Stimulated activated CD8-positive, alpha-beta memory T cell treated with anti-CD3 and anti-CD28 coated beads, Interleukin-7, amount 100 ng/mL, for 1 hour (primary cell): ENCODE measurements at places on chromosomes 1 and 21.

GRCh38 chr1:200673952-200674823 lies 4.5 kb upstream of the DDX59 start:
- no peak for DNase-seq

- no peak for DNase-seq
Measured at GRCh38 chr1:69976896-69977295, 228.5 kb downstream of the LRRC40 start.

GRCh38 chr1:92376345-92376744 lies 77.5 kb downstream of the RPAP2 start:
- no peak for DNase-seq

- no peak for DNase-seq
Measured at GRCh38 chr1:229666585-229666984, 40.5 kb downstream of the URB2 start.

DNA sequence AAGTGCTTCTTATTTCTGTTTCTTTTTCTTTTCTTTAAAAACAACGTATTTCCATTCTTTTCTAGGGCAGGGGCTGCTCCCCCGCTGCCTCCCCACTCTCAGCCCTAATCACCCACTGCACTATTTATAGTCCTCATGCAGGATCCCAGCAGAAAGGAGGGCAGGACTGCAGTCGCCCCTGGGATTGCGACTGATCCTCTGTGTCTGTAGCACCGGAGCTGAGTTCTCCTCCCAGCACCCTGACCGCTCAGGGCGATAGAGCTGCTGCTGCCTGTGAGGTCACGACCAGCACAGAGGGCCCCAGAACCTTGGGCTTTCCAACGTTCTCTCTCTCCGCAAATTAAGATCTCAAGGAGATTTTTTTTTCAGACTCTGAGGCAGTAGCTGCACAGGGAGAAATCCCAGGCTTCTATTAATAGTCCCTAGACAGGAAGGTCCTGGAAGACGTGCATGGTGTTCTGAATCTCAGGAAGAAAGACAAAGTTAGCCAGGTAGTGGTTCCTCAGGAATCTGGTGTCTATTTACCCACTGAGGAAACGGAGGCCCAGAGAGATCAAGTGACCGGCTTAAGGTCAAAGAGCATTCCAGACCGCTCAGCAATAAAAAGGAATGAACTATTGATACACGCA lies 46.8 kb downstream of the PRAMEF20 start:
- no peak for DNase-seq

DNA sequence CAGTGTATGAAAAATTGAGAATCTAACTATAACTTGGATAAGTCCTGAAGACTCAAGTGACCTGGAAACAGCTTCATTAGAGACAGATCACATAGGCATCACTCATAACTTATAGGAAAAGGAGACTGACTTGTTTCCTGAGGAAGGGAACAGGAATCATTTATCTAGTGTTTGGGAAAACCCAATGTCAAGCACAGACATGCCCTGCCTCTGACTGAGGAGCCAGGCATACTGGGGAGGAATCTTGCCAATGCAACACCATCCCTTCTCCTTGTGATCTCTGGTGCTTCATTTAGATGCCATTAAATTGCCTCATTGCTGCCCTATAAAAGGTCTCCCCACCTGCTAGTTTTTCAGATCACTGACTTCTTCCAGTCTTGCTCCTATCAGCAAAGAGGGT lies 10.3 kb downstream of the LCE4A start:
- no peak for DNase-seq

- DNase-seq = no peak
Measured at GRCh38 chr1:3940081-3940753, 40.1 kb upstream of the C1orf174 start.

GRCh38 chr1:168842916-168843315 lies 113.9 kb upstream of the DPT start:
- no peak for DNase-seq
